ENCODE measurements at places on chromosomes 16 and 17.

DNA sequence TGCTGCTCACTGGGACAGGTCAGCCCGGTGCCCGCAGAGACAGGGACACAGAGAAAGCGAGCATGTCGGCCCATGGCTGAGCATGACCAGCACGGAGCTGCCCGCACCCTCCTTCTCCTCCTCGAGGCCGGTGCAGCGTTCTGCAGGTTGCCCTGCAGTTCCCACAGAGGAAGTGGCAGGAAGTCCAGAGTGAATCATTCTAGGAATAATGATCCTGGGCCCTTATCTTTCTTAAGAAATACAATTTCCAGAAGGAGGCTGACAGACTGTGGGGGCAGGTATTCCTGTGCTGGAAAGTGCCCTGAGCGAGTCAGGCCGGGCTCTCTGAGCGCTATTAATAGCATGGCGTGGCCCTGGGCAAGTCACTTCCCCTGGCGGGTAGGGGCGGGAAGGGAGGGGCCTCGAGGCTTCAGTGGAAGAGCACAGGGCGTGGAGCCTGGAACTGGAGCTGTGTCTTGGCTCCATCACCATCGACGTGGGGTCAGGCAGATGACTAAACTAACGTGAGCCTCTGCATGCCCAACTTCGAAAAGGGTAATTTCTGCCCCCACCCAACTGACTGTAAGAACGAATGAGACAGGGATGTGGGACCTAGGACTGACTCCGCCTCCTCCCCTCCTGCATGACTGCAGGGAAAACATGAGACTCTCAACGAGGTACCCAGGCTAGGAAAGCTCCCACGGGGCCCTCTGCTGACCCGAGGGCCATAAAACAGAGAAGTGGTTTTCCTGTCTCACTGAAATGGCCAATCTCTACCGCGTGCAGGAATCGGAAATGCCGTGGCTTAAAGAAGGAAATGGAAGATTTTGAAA lies 9.8 kb downstream of the TMEM204 start:
- peak; percentile 73 for DNase-seq

DNA sequence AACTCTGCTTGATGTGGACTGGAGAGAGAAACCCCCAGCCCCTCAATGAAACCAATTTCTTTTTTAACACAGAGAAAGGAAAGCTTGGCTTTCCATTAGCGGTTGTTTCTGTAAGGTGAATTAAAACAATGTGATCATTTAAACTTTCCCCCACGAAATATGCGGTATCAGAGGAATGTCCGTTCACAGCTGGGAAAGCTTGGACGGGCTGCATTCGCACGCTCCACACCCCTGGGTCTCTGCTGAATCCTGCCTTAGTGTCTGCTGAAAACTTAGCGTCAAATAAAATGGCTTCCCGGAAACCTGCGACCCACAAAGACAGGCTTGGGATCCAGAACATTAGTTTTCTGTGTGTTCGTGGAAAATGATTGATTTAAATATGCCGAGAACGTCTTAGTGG lies 71.7 kb downstream of the C16orf95 start:
- DNase-seq: no peak

GRCh38 chr16:19912455-19913339 lies 28.0 kb upstream of the GPRC5B start:
- no peak for DNase-seq

GRCh38 chr16:55392701-55393100 lies 68.7 kb downstream of the IRX6 start:
- DNase-seq: no peak

DNA sequence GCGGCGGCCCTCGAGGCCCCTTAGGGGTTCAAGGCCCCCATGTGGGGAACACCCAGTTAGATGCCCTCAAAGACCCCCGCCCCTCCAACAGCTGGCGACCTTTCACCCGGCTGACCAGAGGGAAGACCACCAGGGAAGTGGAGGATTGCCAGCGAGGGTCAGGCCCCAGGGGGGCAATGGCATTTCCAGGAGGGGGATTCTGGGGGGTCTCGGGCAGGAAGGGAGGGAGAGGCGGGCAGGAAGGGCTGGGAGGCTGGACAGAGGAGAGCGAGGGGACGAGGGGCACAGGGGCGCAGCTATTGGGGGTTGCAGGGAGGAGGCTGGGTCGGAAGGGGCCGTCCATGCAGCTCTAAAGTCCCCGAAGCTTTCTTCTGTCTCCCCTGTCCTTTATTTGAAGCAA lies 139.5 kb downstream of the C16orf95 start:
- DNase-seq: no peak

DNA sequence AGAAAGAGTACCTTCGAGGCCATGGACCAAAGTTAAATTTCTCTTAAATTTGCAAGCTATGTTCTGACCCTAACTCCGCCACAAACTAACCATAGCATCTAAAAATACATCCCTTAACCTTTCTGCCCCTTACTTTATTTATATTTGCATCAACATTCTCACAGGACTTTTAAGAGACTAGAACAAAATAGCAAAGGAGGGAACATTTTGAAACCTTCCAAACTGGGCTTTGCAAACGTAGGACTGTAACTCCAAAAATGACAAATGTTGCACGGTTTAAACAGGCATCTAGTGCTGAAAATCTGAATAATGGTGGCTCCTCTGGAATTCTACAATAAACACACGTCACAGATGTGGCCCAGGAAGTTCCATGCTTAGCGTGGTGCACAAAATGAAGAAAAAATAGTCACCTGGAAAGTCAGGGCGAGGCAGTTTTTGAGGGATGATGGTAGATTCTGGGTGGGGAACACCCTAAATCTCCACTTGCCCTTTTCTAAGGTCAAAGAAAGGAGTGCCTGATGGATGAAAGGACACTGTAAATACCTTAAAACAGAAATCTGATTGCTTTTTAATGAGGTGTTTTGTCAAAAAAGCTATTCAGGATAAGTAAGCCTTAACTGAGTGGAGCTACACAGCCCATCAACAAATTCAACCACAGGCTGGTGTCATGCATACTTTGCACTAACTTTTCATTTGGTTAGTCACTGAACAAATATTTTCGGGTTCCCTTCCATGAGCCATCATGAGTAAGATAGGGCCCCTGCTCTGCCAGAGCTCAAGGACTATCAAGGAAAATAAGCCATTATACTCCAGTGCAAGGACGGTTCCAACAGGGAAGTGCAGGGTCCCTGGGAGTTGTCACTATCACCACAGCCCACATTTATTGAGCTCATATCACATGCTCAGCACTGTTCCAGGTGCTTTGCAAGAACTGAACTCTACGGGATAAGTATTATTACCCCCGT lies 21.2 kb downstream of the ARHGAP17 start:
- no peak for DNase-seq

GRCh38 chr16:24352746-24353145 lies 96.6 kb downstream of the CACNG3 start:
- no peak for DNase-seq

DNA sequence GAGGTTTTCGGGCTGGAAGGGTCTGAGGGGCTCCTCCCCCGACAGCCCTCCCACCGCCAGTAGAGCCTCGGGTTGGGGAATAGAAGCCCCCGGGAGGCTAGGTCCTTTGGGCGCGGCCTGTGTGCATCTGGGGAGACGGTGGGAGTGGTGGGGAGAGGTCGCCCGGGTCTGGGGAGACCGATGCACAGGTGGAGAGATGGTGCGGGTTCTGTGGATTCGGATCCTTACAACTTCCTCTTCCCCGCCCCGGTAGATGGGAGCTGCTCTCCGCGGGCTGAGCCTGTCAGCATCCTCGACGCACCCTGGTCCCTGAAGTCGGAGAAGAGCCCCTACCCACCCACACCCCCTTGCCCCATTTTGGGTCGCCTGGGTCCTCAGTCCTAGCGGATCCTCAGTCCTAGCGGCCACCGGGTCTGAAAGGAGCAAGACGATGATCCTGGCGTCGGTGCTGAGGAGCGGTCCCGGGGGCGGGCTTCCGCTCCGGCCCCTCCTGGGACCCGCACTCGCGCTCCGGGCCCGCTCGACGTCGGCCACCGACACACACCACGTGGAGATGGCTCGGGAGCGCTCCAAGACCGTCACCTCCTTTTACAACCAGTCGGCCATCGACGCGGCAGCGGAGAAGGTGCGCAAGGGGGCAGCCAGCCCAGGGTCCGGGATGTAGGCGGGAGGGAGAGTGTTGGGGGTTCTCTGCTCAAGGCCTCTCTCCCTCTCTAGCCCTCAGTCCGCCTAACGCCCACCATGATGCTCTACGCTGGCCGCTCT lies 790 bp downstream of the BCKDK start:
- DNase-seq: no peak

DNA sequence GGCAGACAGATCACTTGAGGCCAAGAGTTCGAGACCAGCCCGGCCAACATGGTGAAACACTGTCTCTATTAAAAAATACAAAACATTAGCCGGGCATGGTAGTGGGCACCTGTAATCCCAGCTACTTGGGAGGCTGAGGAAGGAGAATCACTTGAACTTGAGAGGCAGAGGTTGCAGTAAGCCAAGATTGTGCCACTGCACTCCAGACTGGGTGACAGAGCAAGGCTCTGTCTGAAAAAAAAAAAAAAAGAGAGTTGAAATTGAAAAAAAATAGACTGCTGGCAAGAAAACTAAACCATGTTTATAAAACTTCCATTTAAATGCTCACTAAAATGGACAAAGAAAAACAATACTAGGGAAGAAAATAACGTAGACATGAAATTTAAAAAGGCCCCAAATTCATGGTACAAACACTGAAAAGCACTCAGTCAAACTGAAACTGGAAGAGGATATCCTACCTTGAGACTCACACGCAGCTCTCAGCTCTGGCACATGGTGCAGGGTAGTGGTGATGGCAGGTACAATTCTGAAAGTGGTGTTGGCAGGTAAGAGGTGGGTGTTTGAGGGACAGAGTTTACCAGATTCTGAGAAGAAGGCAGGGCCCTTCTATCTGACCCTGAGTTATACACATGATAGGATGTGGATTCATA lies 19.3 kb downstream of the CNTROB start:
- peak; percentile 75 for DNase-seq

- no peak for DNase-seq
Measured at GRCh38 chr17:50188921-50189549, 12.4 kb downstream of the COL1A1 start.
